ENCODE measurements at places on chromosomes 11 and 22.
A peak's percentile ranks its signal among the peaks of the same experiment; 100 is the strongest.

GRCh38 chr22:48570912-48571311 is 1256.8 kb downstream of the BRD1 start:
- DNase-seq: no peak

GRCh38 chr11:107898270-107898669 is 30.0 kb upstream of the RAB39A start:
- DNase-seq: peak; percentile 53

GRCh38 chr11:78039919-78040671 is 17.0 kb upstream of the KCTD14 start:
- DNase-seq: peak; percentile 81

DNA sequence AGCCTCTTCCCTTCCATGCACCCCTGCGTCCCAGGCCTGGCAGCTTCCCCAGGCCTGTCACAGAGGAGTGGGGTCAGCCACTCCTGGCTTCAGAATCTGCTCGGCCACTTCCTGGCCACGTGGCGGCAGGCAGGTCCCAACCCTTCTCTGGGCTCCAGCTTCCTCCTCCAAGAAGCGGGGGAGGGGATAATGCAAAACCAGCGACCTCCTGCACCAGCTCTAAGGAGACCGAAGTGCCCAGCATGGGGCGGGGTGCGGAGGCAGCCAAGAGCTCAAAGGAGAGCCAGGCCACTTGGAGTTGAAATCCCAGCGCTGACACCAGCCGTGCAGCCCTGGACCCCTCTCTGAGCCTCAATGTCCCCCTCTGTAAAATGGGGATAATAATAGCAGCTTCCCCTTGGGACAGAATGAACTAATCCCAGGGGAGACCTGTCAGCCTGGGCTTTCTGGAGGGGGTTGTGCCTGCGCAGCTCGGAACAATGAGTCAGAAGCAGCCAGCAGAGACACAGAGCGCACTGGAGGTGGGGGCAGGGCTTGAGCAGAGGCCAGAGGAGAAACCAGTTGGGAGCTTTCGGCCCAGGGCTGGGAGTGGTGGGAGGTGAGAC is 22.8 kb upstream of the PICK1 start:
- peak; percentile 96 for DNase-seq

GRCh38 chr11:19276859-19277808 is 36.4 kb upstream of the E2F8 start:
- DNase-seq: no peak

GRCh38 chr22:20128902-20129746 is 2.5 kb upstream of the ZDHHC8 start:
- DNase-seq: peak; percentile 62

- no peak for DNase-seq
Observed at GRCh38 chr22:39281126-39281525, 36.3 kb upstream of the PDGFB start.

GRCh38 chr11:76395296-76395695 is 14.2 kb downstream of the GVQW3 start:
- DNase-seq: no peak

DNA sequence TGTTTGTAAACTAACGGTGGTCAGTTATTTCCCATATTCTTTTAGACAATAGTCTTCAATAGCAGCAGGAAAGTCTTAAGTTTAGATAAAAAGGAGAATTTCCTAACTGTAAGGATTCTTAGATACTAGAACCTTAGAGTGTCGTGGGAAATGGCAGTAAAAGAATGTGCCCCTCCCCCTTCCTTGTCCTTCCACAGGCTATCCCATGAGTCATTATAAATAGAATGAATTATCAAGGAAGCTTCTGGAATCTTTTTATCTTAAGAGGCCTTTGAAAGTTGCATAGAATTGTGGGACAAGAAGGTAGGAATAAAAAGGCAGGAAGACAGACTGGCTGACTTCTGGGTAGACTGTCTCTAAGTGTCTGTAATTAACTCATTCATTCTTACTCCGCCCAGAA is 165.2 kb upstream of the TBCEL start:
- DNase-seq: no peak

- DNase-seq: peak; percentile 69
Observed at GRCh38 chr11:57566005-57566904, 1.2 kb downstream of the UBE2L6 start.

- DNase-seq: no peak
Observed at GRCh38 chr11:67163006-67163405, 43.9 kb downstream of the KDM2A start.

GRCh38 chr11:47724041-47724729 is 9.0 kb upstream of the AGBL2 start:
- DNase-seq: peak; percentile 50

GRCh38 chr11:72780296-72781062 is 13.4 kb downstream of the STARD10 start:
- no peak for DNase-seq

DNA sequence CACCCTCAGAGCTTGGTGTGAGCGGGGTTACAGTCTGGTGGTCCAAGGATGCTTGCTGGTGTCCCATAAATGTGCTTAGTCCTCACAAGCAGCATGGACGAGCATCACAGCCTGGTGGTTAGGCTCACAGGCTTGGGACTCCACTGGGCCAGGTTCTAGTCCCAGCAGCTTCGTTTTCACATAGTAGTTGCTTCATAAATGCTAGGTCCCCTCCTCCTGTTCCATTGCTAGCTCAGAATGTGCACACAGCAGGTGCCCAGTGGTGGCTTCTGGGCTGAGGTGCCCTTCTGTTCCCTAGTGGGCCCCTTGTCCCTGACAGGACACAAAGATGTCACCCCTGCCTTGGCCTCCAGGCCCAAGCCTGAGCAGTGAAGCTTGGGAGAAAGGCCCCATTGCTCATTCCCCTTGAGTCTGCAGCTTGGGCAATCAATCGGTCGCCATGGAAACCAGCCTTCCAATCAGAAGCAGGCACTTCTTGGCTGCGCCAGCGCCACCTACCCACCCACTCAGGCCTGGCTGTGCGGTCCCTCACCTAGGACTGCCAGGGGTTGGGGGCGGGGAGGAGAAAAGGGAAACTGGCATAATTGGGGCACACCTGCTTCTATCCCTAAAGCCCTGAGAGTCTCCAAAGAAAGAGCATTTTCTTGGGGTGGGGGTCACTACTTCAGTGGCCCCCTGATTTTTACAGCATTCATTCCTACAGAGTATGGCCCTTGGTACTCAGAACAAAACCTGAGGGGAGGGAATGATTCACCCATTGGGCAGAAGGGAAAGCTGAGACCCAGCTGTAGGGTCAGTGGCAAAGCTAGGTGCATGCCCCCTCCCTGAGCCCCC is 48.1 kb downstream of the CYTH4 start:
- peak; percentile 86 for DNase-seq

DNA sequence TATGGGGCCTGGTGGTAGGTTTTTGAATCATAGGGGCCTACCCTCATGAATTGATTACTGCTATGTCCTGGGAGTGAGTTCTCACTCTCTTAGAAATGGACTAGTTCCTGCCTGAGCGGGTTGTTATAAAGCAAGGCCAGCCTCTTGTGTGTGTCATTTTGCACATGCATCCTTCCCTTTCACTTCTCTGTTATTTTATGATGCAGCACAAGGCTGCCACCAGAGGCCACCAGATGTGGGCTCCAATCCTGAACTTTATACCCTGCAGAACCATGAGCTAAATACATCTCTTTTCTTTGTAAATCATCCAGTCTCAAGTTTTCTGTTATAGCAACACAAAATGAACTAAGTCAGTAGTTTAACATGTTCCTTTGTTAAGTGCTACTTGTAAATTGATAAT is 251.4 kb downstream of the BLID start:
- DNase-seq: no peak

GRCh38 chr11:94568200-94568599 is 1.0 kb downstream of the PIWIL4 start:
- DNase-seq: no peak

DNA sequence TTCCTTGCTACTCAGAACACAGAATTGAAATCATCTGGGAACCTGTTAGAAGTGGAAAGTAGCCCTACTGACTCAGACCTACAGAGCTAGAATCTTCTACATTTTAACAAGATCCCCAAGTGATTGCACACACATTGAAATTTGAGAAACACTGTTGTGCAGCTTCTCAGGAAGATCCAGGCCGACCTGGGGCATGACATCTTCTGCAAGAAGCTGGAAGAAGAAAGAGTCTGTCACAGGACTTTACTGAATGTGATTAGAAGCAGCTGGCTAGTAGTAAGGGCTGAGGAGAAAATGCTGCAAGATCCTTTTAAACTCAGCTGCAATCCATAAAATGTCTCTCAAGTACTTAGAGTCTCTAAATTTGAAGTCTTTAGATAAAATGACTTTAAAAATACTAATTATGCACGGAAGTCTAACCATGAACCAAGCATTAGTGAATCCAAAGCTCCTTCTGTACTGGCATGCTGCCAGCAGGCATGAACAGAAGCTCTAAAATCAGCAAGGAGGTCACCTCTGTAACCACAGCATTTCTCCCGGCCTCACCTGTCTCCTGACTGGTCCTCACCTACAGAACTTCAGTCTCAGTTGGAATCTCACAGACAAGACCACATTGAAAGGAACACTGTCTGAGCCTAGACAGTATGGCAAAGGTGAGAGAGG is 85.0 kb downstream of the SERGEF start:
- peak; percentile 21 for DNase-seq

DNA sequence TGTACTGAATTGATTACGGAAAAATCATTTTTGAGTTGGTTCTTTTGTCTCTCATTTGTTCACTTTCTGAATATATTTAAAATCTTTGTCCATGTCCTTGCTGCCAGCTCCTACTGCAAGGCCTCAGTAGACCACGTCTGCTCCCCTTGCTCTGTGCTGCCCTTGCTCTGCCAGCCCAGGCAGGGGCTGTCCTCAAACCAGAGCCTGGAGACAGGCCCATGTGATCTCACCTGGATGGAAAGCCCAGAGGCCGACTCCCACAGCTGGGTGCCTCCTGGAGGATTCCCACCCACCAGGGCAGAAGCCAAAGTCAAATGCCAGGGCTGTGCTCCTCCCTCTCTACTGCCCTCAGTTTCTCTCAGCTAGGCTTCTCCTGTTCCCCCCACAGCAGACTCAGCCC is 141.8 kb downstream of the NTM start:
- DNase-seq: no peak

GRCh38 chr11:114098927-114099326 is 39.4 kb downstream of the ZBTB16 start:
- no peak for DNase-seq

DNA sequence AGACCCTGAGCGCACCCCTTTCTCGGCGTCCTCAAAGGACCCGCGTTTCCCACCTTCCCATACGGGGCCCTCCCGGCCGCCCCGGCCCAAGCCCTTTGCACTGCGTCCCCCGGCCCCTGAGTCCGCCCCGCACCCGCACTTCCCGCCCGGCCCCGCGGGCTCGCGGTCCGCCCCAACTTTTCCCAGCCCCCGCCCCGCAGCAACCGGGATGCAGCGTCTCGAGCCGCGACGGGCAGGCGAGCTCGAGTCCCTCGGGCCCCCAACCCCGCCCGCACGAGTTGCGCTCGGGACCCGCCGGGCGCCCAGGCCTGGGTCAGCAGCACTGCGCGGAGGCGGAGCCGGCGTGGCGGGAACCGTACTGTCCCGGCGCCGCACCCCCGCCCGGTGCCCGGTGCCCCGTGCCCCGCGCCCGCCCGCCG is 371 bp downstream of the SMCO4 start:
- DNase-seq: peak; percentile 50

DNA sequence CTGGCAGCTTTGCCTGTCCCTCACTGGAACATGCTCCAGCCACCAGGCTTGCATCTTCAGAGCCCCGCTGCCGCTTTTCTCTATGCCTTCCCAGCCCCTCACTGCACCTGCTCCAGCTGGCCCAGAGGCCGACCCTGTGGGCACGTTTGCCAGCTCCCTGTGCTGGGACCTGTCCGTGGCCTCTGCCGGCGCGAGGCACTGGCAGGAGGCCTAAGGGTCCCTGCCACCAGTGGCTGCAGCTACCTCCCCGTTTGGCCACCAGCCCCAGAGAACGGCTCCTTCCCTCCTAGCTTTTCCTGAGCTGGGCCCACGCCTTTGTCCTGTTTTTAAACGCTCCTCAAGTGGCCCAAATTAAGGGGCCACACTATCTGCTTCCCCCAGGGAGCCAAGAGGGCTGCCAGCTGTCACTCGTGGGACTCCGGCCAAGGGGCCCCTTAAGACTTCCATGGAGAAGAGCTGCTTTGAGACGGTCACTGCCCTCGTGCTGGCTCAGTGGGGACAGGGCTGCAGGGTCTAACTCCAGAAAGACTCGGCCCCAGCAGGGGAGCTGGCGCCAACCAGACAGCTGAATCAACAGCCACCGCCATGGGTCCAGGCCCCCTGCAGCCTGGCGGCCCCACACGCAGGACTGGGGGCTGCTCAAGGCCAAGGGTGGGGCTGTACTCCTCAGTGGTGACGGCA is 24.6 kb upstream of the WNT7B start:
- no peak for DNase-seq

DNA sequence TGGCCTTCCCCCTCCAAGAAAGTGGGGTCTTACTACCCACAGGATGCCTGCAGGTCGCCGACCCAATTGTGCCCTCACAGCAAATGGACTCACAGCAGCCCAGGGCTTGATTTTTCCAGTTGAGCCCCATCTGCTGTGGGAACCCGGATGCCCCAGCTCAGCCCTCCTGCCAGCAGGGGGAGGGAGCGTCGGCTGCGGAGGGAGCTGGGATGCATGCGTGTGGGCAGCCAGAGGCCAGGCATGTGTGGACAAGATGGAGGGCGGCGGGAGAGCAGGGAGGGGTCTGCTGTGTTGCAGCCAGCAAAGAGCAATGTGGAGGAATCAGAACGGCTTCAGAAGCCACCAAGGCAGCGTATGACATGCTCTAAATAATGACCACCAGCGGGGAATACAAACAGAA is 41.0 kb upstream of the EIF3D start:
- DNase-seq: peak; percentile 53

GRCh38 chr11:15775797-15776196 is 580.5 kb downstream of the SOX6 start:
- DNase-seq: no peak

GRCh38 chr11:56855217-56855616 is 106.7 kb upstream of the OR9G4 start:
- DNase-seq: no peak

GRCh38 chr11:1295086-1295485 is 14.3 kb downstream of the TOLLIP start:
- no peak for DNase-seq

GRCh38 chr22:21760640-21761039 is 25.0 kb upstream of the YPEL1 start:
- DNase-seq: peak; percentile 38

DNA sequence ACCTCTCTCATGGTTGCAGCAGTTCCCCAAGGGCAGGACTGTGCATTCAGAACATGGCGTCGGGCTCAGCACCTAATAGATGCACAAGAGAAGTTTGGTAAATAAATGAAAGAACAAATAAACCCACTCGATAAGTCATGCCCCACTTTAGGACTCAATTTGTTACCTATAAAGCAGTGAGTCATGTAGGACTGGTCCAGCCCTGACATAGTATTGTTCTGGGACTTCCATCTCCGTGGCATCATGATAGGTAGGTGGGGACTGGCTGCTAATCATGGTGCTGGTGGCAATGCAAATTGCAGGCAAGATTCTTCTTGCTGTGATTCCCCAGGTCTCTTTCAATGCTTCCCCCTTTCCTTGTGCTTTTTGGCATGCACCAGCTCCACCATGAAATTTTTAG is 118.2 kb upstream of the CSNK2A3 start:
- DNase-seq: no peak

GRCh38 chr22:40181323-40181722 is 3.6 kb downstream of the TNRC6B start:
- DNase-seq: no peak

Measured in AG08396 (cell line).